ENCODE measurements at places on chromosomes 4 and X.

- no peak for ATAC-seq
Measured at GRCh38 chr4:182969651-182970279, 52.6 kb upstream of the DCTD start.

GRCh38 chr4:185128272-185129119 lies 14.6 kb upstream of the SLC25A4 start:
- ATAC-seq, result peak; percentile 62

DNA sequence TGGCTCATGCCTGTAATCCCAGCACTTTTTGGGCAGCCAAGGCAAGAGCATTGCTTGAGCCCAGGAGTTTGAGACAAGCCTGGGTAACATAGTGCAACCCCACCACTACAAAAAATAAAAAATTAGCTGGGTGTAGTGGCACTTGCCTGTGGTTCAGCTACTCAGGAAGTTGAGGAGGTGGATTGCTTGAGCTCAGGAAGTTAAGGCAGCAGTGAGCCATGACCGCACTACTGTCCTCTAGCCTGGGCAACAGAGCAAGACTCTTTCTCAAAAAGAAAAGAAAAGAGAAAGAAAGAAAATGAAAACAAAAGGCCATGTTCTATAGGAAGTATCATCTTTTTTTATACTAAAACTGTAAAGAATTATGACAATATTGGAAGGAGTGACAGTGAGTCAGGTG lies 38.5 kb downstream of the NEK1 start:
- no peak for ATAC-seq

GRCh38 chrX:140354431-140355120 lies 150.3 kb downstream of the SOX3 start:
- ATAC-seq, result no peak

GRCh38 chr4:113349430-113349829 lies 300.0 kb downstream of the ANK2 start:
- ATAC-seq, result no peak

GRCh38 chrX:80181079-80181478 lies 166.5 kb downstream of the TBX22 start:
- no peak for ATAC-seq

- ATAC-seq, result no peak
Measured at GRCh38 chrX:132365490-132365889, 123.3 kb downstream of the MBNL3 start.

DNA sequence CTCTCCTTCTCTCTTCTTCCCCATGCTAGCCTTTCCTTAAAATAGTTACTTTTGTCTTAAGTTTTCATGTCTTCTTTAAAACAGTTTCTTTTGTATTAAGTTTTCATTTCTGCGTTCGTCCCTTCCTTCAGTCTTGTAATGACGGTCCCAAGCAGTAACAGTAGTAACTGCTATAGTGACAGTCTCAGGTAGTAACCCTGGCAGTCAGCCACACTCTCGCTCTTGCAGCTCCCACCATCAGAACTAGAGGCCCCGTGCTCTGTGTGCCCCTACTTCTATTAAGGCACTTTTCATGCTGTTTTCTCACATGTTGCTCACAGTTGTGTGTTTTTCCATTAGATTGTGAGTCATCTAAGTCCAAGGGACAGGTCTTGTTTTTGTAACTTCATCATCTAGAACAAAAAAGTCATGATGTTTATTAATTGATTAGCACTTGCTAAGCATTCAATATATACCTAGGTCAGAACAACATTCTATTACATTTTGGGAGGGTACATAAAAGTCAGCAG lies 49.3 kb downstream of the C4orf33 start:
- no peak for ATAC-seq

DNA sequence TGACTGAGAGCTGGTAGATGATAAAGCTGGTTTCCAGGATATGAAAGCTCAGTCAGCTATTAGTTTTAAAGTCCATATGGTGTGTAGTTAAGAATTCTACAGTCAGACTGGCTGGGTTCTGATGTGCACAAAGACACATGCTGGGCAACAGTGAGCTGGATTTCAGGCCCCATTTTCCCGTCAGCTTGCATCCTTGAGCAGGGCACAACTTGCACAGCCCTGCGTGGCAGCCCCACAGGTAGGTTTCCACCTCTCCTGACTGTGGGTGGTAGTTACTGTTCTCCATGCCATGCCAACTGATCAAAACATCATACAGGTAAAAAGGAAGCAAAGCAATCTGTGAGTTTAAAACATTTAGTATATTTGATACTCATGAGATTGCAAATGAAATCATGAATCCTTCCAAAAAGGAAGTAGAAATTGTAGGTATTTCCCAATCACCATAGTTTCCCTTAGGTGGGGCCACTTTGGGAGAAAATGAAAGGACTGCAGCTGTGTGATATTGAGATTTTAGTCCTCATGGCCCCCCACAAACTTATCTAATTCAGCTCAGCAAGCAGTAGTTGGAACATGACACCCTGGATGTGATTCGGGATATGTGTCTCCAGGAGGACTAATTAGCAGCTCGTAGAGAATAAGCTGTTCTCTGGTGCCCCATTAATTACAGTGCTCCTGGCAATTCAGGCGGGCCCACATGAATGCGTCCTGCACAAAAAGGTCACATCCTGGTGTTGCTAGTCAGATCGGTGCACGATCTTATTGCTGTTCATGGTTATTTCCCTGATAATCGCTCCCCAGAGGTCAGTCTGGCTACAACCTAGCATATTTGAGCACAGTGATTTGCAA lies 42.4 kb upstream of the NOCT start:
- ATAC-seq, result no peak

GRCh38 chr4:54268151-54268550 lies 39.1 kb downstream of the PDGFRA start:
- no peak for ATAC-seq

GRCh38 chr4:149830823-149831222 lies 15.2 kb upstream of the IQCM start:
- ATAC-seq, result no peak

DNA sequence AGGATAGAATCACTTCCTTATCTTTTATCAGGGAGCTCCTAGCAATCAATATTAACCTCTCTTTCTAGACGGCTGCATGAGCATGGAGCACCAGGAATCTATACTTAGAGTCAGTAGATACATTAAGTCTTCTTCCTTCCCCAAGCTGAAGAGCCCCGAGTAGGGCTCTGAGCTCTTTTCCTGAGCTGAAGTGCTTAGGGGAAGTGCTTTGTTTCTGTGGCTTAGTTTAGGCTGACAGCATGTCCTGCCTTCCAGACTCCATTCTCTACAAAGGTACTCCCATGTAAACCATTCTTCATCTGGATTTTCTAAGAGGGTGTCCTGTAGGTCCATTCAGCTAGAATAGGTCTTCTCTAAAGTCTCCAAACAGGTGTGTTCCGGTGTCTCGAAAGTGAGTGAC lies 127.5 kb upstream of the AFF2 start:
- no peak for ATAC-seq

- no peak for ATAC-seq
Measured at GRCh38 chr4:48832571-48832970, 1.7 kb downstream of the OCIAD1 start.

Data from SK-N-SH treated with all-trans-retinoic acid at 6 μM for 48 hours (cell line).